ENCODE measurements at places on chromosomes 3 and 15. TPM values are rescaled to one million over a fixed set of nuclear protein-coding genes. Genes with fewer than 3 reads are reported as not detected.

ROPN1 gene
- total RNA-seq = not detected

ANKUB1 gene
- 2.8 TPM for total RNA-seq

CCNB2 gene
- 0.80 TPM for total RNA-seq

FEZF2 gene
- total RNA-seq = not detected

SI gene
- not detected for total RNA-seq

SPATA12 gene
- total RNA-seq = not detected

SOX2 gene
- 12.4 TPM for total RNA-seq

C3orf20 gene
- total RNA-seq = 0.18 TPM

CHRFAM7A gene
- 4.7 TPM for total RNA-seq

PPP1R14D gene
- not detected for total RNA-seq

A4GNT gene
- not detected for total RNA-seq

BUB1B gene
- 0.67 TPM for total RNA-seq

FILIP1L gene
- total RNA-seq = 36.2 TPM

TRH gene
- total RNA-seq = not detected

DPPA2 gene
- not detected for total RNA-seq

ERICH6 gene
- 0.49 TPM for total RNA-seq

CIDEC gene
- total RNA-seq = 13.6 TPM

SLC28A2 gene
- not detected for total RNA-seq

KCNAB1 gene
- 6.2 TPM for total RNA-seq

MYL3 gene
- total RNA-seq = 3.3 TPM

ABI3BP gene
- 369 TPM for total RNA-seq

CNOT10 gene
- total RNA-seq = 45.3 TPM

LYZL4 gene
- not detected for total RNA-seq

ASB14 gene
- total RNA-seq = not detected

SH3GL3 gene
- 0.67 TPM for total RNA-seq

All from sciatic nerve (tissue), 2 donors.